Smooth muscle cell of the brain vasculature (primary cell): ENCODE measurements at places on chromosomes 2 and 18.
A peak's percentile ranks its signal among the peaks of the same experiment; 100 is the strongest.

DNA sequence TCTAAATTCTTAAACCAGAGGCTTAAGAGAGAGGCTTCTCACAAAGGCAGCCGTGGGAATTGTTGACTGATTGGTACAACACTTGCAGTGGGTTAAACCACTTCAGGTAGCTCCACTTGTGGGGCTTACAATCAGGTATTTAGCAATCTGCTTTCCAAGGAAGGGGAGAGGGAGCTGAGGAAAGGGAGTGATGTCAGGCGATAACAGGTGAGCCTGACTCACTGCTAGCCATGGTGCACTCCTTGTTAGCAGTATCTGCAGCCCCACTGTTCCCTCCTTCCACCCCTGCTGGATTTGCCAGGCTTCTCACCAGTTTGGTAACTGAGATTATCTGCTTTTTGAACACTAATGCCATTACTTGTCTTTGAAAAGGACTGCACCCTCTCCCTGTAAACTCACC is 1056.7 kb upstream of the FANCL start:
- DNase-seq, result no peak

DNA sequence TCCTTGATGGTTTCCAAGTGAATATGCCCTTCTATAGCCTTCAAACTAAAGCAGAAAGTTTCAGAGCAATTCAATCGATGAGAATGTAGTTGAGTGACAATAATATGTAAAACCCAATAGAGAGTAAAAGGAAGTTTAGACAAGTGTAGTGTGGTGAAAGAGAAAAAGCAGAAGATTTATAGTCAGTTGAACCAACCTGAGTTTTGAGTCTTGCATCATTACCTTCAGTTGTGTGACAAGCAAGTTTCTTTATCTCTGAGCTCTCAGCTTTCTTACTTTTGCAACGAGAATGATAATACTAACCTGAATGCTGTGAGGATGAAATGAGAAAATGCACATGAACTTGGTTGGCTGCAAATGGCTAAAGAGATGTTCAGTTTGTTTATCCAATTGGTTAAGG is 40.6 kb upstream of the TMEM247 start:
- DNase-seq, result no peak

DNA sequence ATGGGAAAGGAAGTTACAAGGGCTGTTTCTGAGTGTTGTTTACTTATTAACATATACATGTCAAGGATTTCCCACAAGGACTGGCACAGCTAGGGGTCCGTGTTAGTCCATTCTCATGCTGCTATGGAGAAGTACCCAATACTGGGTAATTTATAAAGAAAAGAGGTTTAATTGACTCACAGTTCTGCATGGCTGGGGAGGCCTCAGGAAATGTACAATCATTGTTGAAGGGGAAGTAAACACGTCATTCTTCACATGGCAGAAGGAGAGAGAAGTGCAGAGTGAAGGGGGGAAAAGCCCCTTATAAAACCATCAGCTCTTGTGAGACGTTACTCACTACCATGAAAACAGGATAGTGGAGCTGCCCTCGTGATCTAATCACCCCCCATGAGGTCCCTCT is 128.9 kb upstream of the CELF4 start:
- no peak for DNase-seq

- peak; percentile 46 for DNase-seq
These were observed 169.2 kb upstream of the GLI2 start for GRCh38 chr2:120566331-120567035.

DNA sequence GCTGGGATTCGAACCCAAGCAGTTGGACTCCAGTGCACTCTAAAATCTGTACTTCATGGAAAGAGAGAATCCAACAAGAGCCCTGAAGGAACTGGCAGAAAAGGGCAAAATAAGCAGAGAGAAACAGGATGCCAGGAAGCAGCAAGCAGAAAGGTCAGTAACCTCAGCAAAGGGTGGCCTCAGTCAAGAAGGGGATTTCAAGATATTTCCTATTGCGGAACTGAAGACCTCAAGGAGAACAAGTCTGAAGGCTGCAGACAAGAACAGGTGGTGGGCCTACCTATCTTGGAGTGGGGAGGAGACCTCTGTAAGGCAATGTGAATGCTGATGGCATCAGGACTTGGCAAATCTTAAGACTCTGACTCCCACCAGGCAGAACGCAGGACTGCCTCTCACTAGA is 20.1 kb upstream of the MREG start:
- DNase-seq, result no peak

DNA sequence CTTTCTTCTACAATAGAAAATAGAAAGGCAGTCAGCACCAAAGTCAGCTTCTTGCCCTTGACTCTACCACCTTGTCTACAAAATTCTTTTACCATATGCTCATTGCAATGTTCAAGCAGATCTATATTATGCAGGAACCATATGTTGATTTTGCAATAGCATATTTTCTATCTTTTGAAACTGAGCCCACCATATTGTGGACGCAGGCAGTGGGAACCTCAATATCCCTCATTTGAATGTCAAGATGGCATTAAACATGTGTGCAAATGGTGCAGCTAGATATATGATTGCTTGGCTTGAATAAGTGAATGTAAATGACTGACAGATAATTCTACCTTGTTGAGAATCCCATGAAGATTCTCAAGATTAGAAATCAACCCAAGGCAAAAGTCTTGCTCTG is 412.7 kb upstream of the FSHR start:
- no peak for DNase-seq

GRCh38 chr2:30527859-30528258 is 80.8 kb downstream of the LCLAT1 start:
- DNase-seq, result no peak

DNA sequence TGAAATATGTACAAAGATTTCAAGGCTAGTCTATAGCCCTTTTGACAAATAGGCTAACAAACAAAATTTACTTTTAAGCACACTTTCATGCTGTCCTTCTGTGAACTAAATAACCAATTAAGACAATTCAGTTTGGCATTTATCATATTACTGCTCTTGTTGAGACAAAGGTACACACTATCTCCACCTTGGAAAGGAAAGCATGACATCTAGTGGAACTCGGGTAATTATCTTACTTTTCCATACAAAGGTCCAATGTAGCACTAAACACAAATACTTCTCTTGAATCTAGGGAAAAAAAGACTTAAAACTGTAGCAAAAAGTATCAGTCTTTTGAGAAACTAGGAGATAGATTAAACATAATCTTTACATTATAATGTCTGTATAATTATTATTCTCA is 125.0 kb upstream of the CD226 start:
- DNase-seq, result no peak

DNA sequence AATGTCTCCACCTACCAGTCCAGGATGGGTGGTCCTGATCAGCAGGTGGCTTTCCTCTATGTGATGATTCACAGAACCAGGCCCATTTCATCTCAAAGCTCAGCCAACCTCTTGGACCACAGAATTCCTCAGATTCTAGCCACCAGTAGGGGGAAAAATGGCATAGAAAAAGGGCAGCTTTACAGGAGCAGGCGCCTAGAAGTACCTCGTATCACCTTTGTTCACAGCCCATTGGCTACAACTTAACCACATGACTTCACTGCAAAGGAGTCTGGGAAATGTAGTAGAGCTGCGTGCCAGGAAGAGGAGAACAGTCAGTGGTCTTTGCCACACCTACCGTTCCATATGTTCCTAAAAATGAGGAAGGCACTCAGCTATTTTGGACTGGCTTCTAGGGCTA is 62.8 kb upstream of the DTNA start:
- DNase-seq, result no peak

DNA sequence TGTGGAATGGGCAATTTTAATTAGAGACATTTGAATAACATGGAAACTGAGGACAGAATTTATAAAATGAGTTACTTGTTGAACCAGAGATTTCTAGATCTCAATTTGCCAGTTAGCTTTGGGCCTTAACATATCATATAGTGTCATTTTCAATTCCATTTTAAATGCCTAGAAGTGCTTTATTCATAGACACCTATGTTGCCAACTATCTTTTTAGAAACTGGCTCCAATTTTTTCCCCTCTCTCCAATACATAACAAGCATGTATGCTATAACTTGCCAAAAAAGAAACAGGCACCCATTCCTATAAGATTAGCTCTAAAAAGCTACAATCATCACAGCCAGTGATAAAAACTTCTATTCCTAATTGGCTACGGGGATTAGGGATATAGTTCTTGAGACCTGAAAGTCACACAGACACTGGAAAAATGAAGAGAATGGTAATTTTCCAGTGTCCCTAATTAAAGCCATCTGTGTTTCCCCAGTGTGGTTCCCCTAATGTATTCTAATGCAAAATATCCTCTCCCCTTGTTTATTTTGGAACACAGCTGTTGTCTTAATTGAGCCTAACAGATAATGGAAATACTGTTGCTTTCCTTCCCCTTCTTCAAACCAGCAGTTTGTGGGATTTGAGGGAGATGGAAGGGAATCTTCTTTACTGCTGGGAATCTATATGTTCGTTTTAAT is 205.5 kb upstream of the FSHR start:
- no peak for DNase-seq

GRCh38 chr2:1945819-1946218 is 201.5 kb upstream of the PXDN start:
- no peak for DNase-seq

DNA sequence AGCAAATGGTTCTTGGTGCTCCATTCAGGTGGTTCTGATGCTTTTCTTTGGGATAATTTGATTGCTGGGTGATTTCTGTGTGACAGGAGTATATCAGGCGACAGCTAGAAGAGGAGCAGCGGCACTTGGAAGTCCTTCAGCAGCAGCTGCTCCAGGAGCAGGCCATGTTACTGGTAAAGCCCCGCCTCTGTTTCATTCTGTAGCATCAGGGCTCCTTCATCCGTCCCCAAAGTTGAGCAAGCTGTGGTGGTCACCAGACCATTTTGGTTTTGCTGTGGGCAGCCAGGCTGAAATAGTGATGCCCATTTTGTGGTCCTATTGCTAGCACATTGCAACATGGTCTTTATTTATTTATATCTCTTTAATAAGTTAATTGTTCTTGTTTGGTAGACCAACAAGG is 132.8 kb upstream of the IL1R2 start:
- no peak for DNase-seq

GRCh38 chr2:67258831-67259230 is 138.3 kb upstream of the ETAA1 start:
- no peak for DNase-seq

- no peak for DNase-seq
These were observed 74.3 kb downstream of the KIF5C start for GRCh38 chr2:148949348-148949747.

- DNase-seq, result no peak
These were observed 90.8 kb upstream of the MEIS1 start for GRCh38 chr2:66344087-66344663.

GRCh38 chr2:36002941-36003340 is 352.6 kb upstream of the CRIM1 start:
- no peak for DNase-seq

- DNase-seq, result no peak
These were observed 5.6 kb downstream of the DTYMK start for GRCh38 chr2:241680827-241681599.

DNA sequence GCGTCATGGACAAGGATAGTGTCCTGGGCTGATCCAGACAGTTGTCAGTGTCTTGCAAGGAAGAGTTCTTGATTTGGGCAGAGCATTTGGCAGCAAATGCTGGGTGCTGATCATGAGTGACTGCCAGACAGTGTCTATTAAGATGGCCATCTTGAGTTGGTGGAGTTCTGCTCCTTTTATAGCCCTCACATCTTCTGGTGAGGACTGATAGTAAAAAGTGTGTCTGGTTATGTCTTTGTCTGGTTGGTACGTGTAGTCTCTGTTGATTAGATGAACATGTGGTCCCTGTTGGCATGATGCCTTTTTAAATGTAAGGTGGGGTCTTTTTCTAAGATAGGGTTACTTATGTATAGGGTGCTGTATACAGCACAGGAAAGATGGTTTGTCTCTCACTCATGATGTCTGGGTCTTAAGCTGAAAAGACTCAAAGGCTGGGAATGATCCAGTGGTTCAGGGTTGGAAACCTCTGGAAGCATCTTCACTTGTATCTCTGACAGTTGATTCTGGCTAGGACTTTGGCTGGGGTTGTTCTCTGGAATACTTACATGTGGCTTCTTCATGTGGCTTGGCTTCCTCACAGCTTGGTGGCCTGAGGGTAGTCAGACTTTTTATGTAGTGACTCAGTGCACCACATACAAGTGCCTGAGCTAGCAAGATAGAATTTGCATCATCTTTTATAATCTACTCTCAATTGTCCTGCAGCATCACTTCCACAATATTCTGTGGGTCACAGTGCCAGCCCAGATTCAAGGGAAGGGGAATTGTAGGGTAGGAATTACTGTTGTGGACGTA is 11.8 kb downstream of the MTX2 start:
- DNase-seq, result no peak

DNA sequence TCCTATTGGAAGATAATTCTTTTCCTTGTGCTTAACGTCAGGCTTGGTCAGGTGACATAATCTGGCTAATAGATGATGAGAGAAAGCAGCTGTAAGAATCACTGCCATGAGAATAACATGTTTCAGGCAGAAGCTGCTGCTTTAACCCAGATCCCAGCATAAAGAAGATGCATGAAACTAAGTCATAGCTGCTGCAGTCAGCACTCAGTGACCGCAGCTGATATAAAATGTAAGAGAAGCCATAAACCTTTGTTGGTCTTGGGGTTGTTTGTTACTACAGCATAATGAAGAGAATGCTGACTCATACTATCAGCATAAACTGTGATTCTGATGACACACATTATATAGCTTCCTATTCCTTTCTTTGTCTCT is 274.3 kb upstream of the TRIB2 start:
- DNase-seq, result no peak

GRCh38 chr2:169822785-169823392 is 1.8 kb downstream of the METTL5 start:
- no peak for DNase-seq

GRCh38 chr18:21284540-21284939 is 42.5 kb downstream of the GREB1L start:
- DNase-seq, result no peak

- no peak for DNase-seq
These were observed 33.7 kb downstream of the ABI2 start for GRCh38 chr2:203361922-203362321.

- DNase-seq, result no peak
These were observed 150.2 kb downstream of the FSHR start for GRCh38 chr2:49004036-49004626.

DNA sequence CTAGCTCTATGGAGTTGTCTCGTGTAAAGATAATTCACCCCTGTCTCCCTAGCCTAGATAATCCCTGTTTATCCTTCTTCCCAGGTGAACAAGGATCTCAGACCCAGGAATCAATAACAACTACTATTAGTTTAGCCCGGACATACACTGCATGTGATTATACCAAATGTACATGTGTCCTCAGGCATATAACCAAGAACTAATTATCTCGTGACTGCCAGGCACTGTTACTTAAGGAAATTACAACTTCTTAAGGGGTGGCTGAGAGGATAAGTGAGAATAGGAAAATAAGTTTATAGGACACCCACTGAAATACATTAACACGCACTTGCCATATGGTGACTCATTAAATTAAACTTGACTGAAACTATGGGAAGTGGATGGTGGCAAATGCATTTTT is 126.6 kb downstream of the CNTNAP5 start:
- DNase-seq, result no peak

DNA sequence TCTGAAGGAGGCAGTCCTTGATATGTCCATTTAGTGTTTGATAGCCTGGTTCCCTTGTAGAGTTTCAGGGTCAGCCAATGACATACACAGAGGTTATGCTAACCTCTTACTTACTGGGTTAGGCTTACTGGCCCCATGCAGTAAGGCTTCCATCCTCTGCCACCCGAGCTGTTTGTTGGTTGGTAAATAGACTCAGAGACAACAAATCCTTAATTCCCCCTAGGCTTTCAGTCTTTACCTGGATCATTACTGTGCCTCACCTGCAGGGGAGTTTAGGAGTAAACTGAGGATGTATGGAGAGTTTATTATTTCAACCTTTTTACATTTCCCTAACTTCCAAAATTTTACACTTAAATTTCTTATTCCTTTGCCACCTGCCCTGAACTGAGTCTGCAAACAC is 452.7 kb upstream of the HNMT start:
- no peak for DNase-seq
